NCI-H446 (cell line): ENCODE measurements at places on chromosomes 3 and 15.
A peak's percentile ranks its signal among the peaks of the same experiment; 100 is the strongest.

GRCh38 chr3:171614318-171614921 lies 154.2 kb upstream of the TNIK start:
- no peak for DNase-seq

- no peak for DNase-seq
Observed at GRCh38 chr3:182180654-182181385, 469.1 kb downstream of the SOX2 start.

DNA sequence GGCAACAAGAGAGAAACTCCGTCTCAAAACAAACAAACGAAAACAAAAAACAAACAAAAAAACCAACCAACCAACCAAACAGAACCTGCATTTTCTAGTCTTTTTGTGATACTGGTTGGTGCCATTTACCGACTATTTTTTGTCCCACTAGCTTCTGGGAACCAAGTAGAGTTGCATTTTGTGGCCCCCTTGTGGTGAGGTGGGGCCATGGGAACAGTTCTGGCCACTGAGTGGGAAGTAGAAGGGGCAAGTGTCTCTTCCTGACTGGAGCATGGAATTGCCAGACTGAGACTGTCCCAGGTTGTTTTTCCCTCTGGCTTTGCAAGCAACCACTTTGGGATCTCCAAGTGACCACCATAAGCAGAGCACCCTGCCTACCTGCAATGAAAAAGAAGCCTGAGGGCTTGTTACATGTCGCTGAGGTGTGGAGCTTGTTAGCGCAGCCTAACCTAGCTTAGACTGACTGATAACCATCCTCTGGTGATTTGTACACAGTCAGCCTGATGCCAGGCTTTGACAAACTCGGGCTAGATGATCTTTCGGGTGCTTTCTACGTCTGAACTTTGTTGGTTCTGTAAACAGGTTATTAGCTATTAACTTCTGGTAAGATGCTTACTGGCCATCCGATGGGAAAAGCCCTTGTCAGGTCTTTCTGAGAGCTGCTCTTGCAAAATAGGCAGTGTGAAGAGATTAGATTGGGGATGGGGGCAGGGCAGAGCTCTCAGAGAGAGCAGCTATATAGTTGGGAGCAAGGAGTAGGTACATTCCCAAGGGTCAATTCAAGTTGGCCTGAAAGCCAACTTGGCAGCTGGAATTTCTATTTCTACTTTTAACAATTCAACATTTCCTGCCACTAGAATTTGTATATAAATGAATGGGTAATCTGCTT lies 172.2 kb downstream of the SSR3 start:
- DNase-seq = peak; percentile 45

DNA sequence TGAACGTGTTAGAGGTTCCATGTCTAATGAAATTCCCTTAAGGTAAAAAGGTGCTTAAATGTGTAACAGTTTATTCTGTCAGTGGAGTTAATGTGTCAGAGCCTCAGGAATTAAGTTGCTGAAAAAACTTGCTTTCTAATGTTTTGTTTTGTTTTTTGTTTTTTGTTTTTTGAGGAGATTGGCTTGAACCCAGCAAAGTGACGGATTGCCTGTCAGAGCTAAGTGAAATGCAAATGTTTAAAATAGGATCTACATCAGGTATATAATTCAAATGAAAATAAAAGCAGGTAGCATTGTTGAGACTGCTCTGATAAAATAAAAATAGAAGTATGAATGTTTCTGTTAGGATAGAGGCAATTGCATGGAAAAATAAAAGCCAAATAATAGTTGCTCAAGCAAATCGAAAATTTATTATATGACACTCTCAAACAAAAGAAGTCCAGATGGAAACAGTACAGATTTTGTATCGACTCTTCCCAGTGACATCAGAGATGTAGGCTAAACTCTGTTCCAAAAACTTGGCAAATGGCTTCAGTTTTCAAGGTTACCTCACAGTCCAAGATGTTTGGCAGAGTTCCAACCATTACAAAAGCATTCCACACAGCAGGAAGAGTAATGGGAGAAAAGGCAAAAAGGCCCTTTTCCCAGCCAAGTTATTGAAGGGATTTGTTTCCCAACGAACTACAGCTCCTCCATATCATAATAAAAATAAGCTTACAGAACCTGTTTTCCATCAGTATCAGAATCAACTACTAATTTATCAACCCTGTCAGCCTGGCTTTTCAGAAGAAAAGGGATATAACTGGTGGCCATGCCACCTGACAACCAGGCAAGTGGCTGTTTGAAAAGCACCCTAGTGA lies 291.0 kb downstream of the TBL1XR1 start:
- DNase-seq = peak; percentile 99

GRCh38 chr15:80999623-81000036 lies 1.1 kb upstream of the TLNRD1 start:
- DNase-seq = no peak

- DNase-seq = no peak
Observed at GRCh38 chr3:132486099-132486498, 68.8 kb downstream of the DNAJC13 start.

GRCh38 chr3:45104715-45105711 lies 41.2 kb downstream of the CDCP1 start:
- no peak for DNase-seq

- peak; percentile 0 for DNase-seq
Observed at GRCh38 chr3:16767006-16767405, 117.7 kb upstream of the PLCL2 start.

DNA sequence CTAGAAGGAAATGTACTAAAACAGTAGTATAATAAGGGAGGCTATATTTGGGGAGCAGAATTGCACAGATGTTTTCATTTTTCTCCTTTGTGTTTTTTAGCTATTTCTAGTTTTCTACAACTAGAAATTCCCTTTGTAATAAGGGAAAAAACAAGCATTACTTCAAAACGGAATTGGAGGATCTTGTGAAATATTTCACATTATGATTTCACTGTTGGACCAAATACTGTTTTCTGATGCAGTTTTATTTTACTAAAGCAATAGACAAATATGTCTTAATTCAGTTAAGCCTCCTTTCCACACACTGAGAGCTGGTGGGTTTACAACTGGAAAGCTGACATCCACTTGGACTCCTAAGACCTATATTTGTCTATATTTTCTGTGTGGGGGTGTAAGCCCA lies 7.3 kb downstream of the CCR1 start:
- no peak for DNase-seq

DNA sequence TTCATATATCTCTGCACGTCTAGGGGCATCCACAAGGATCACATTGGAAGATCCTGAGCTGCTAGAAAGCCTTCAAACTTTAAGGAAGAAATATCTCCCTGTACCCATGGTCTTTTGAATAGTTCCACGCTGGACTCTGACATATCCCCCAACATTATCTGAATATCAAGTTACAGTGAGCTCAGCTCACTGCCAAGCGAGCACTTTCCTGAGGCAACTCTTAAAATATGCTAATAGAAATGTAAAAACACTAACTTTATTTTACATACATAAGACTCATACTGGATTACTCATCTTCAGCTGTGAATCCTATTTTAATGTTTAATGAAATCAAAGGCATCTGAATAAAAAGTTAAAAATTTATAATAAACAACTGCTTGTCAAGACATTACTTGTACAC lies 420.2 kb upstream of the CCDC54 start:
- no peak for DNase-seq

GRCh38 chr3:178083906-178084866 lies 452.1 kb upstream of the KCNMB2 start:
- peak; percentile 77 for DNase-seq

GRCh38 chr3:114730397-114730796 lies 416.7 kb downstream of the ZBTB20 start:
- no peak for DNase-seq

DNA sequence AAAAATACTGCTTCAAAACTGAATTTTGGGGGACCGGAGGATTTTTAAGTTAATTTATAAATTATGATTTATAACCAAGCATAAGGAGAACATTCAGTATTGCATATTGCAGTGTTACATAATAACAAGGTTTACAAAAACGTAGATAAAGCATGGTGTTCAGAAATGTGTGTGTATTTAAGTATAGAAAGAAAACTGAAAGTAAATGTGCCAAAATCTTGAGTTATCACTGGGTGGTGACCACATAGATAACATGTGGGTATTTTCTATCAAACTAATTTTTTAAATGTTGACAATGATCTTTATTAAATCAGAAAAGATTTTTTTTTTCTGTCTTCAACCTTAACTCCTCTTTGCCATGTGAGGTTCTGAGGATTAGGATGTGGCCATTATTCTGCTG lies 32.6 kb downstream of the EIF2AK4 start:
- DNase-seq = no peak

- DNase-seq = no peak
Observed at GRCh38 chr3:162487138-162487537, 990.5 kb downstream of the OTOL1 start.

GRCh38 chr3:135740211-135740610 lies 225.3 kb upstream of the PPP2R3A start:
- no peak for DNase-seq

DNA sequence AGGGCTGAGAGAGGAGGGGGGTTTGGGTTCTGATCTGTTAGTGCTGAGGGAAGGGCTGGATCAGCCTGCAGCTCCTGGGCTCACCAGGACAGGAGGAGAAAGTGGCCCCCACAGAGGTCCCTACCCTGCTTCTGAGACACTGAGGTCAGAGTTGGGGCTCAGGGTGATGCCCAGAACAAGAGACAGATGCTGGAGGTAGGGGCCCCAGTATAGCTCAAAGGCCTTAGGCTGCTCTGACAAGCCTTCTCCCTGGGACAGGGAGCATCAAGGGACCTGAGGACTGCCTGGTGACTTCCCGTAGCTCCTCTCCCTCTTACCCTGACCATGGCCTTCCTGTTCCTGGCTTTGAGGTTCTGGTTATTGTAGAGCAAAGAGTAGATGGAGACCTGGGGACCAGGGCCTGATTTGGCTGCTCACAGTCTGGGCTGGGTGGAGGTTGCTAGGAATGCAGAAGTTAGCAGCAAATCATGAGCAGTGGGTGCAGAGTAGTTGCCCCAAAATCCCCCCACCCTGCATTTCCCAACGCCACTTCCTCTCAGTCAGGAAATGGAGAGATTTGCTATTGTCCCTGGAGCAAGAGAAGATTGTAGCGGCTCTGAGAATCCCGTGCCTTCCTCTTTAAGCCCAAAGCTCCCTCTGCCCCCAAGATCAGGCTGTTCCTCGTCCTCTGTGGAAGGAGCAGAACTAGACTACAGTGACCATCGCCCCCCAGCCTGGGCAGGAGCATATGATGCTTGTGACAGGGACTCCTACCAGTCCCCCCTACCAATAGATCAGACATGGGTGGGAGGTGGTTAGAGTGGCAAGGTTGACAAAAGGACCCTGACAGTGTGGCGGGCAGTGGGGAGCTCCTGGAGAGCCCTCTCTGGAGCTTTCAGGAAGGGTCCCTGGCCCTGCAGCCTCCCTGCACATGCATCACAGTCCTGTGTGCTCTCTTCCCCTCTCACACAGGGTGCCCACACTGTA lies 47.4 kb upstream of the SEC22A start:
- no peak for DNase-seq

DNA sequence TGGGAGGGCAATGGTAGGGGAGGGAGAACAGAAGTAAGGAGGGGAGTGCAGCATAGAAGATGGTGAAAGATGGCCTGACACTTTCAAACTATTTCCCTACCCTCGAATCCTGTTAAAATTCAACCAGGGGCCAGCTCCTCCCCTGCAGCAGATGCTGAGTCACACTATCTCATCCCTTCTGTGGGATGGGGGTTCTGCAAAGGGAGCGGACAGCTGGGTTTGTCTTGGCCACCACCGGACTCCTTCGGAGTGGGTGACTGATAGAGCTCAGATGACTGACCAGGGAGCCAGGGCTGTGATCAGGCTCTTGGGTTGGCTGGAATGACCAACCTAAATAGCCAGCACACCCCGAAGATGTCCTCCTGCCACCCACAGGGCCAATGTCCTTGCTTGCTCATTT lies 33.6 kb upstream of the TMCC1 start:
- no peak for DNase-seq

DNA sequence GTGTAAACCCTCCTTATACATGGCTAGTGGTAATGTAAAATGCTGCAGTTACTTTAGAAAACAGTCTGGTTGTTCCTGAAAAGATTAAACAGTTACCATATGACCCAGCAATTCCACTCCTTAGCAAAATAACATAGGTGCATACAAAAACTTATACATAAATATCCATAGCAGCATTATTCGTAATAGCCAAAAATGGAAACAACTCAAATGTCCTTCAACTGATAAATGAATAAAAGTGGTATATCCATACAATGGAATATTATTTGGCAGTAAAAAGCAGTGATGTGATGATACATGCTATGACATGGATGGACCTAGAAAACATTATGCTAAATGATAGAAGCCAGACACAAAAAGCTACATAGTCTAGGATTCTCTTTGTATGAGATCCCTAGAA lies 31.6 kb upstream of the SIN3A start:
- DNase-seq = no peak

- DNase-seq = no peak
Observed at GRCh38 chr15:62099094-62099601, 32.4 kb downstream of the C2CD4A start.

DNA sequence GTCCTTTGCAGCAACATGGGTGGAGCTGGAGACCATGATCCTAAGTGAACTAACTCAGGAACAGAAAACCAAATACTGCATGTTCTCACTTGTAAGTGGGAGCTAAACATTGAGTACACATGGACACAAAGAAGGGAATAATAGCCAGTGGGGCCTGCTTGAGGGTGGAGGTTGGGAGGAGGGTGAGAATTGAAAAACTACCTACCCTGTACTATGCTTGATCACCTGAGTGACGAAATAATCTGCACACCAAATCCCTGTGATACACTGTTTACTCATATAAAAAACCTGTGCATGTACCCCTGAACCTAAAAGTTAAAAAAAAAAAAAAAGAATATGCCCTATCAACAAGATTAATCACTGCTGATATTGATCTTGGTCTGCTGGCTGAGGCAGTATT lies 58.7 kb upstream of the ADAMTSL3 start:
- no peak for DNase-seq

- no peak for DNase-seq
Observed at GRCh38 chr3:174775603-174776002, 83.5 kb upstream of the NAALADL2 start.
